ENCODE measurements at places on chromosomes 1 and 21. TPM values are rescaled to one million over a fixed set of nuclear protein-coding genes. Genes with fewer than 3 reads are reported as not detected.

DNA sequence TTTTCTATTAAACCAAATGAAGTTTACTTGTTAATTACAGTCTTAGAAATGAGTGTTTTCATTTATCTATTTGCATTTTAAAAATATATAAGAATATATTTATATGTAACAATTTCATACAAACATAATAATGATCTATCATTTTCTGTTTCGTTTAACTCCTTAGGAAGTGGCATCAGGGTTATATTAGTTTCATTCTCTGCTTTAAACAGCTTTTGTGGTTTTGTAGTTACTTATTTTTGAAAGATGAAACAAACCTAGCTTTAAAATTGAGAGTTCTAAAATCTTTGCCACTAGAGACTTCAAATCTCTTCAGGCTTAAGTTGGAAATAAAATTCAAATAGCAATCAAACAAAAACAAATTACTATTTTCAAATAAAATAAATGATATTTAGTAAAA is 2110.6 kb downstream of the MRPL39 start:
- no peak for DNase-seq

- DNase-seq = no peak
Measured at GRCh38 chr1:228804640-228805413, 69.5 kb downstream of the RHOU start.

DNA sequence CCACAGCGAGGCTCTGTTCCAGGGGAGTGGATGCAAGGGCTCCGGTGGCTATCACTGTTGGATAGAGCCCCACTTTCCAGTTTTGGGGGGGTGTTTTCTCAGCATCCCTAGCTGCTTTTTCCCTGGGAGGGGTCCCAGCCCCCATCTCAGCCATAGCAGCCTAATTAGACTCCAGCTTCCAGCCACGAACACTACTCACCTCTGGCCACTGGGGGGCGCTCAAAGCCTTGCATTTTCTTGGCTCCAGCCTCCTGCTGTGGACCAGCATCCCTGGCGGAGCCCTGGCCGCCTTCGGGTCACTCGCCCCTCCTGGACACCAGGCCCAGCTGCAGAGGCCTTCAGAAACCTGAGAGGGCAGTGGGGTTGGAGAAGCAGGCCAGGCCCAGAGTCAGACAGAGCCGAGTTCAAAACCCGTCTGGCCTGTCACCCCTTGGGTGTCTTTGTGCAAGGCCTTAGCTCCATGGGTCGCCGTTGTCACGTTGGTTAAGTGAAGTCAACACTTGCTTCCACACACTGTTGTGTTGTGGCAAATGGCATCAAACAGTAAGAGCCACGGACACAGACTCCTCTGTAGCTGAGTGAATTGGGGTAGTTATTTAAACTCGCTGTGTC is 93.5 kb upstream of the ACTL8 start:
- peak; percentile 75 for DNase-seq

HES3 gene
- total RNA-seq = not detected

GRCh38 chr1:30906631-30907441 is 1.7 kb downstream of the SDC3 start:
- peak; percentile 57 for DNase-seq

DNA sequence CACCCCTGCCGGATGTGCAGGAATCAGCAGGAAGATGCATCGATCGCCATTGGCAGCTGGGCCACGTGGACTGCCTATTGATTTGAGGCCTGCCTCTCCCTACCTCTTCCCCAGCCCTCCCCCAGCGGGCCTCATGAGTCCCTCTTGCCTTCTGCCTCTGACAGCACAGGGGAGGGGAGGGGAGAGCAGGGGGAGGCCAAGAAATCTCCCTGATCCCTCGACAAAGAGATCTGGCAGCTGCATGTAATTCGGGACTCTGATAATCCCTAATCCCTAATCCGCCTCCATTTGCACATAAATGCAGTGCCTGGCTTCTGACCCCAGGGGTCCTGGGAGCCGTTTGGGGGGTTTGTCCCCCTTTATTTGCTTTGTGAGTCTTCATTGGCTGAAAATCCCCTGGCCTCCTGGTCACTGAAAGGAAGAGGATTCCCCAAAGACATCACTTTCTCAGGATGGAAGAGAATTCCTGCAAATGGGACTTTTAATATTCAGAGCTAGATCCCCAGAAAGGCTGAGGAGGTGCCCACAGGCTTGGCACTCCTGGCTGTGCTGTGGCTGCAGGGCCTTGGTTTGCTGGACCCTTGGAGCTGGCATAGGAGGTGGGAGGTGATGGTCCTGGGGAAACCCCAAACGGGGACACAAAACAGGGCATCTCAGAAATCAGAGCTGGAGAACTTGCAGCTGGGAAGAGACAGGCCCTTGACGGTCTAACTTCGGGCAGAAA is 239.4 kb upstream of the POU3F1 start:
- DNase-seq = no peak

DNA sequence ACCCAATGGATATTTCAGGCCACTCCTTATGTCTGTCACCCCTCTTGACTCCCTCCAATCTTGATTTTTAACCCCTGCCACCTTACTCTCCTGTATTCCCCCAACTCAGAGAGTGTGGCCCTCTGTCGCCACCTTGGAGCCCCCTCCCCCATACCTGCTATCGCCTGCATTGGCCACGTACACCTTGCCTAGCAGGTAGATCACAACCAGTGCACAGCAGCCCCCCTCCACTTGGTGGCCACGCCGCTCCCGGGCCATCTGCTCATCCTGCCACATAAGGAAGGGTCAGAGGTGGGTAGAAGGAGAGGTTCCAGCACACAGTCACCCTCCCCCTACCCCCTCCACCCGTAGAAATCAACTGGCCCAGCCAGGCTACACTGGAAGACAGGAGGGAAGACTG is 2.9 kb downstream of the PPM1J start:
- DNase-seq = no peak

GRCh38 chr1:221631556-221631955 is 110.3 kb downstream of the DUSP10 start:
- no peak for DNase-seq

- peak; percentile 71 for DNase-seq
Measured at GRCh38 chr1:239952348-239953308, 139.1 kb upstream of the FMN2 start.

DNA sequence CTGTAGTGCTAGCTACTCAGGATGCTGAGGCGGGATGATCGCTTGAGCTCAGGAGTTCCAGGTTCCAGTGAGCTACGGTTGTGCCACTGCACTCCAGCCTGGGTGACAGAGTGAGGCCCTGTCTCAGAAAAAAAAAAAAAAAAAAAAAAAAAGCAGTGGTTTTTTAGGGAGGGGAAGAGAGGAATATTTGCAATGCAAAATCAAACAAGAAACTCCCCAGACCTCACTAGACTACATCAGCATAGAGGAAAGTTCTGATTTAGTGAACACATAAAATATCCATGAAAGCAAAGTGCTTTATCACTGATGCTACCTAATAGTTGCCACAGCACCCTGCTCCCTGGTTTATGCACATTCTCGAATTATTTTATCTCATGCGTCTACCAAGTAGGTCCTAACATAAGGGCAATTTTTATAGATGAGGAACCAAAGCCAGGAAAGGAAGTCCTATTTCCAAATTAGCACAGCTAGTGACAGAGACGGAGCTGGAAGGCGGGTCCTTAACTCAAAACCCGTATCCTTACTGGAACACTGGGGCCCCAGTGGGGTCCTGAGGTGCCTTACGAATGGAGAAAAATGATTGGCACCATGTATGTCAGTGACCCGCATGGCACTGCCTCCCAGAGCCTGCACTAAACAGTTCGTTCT is 50.7 kb upstream of the GPR157 start:
- DNase-seq = peak; percentile 39

MLLT11 gene
- total RNA-seq = 4.9 TPM

RWDD3 gene
- total RNA-seq = 16.4 TPM

C1orf115 gene
- 22.4 TPM for total RNA-seq

- DNase-seq = no peak
Measured at GRCh38 chr1:67149179-67149770, 14.5 kb upstream of the C1orf141 start.

All from Right ventricle myocardium inferior (tissue), 1 donor.